ENCODE measurements at places on chromosomes 13 and 19.

- no peak for DNase-seq
These were observed 37.5 kb upstream of the POU2F2 start for GRCh38 chr19:42169486-42170413.

- no peak for DNase-seq
These were observed 23.4 kb downstream of the TMEM255B start for GRCh38 chr13:113782472-113782871.

DNA sequence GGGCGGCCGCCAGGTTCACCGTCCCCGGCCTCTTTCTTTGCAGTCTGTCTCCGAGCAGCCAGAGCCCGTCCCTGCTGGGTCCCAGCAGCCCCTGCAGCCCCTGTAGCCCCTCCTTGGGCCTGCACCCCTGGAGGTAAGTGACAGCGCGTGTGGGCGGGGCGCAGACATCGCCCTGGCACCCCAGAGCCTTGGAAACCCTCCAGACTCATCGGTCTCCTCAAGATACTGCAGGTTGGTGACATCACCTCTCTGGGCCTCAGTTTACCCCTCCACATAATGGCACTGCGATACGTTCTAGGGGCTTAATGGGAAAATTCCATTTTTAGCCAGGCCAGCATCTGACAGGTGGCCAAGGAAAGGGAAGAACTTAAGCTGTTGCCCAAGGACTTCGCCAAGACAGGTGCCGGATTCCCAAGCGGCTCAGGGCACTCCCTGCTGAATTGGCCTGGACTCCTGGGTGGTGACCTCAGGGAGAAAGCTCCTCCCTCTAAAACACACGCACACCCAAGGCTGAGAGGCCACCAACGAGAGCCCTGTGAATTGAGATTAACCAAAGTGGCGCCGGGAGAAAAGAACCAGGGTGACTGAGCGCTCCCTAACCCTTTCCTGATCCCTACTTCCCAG, 13.1 kb downstream of the MAST3 start:
- DNase-seq: no peak

- no peak for DNase-seq
These were observed 1541.2 kb downstream of the SLITRK1 start for GRCh38 chr13:82341116-82341515.

DNA sequence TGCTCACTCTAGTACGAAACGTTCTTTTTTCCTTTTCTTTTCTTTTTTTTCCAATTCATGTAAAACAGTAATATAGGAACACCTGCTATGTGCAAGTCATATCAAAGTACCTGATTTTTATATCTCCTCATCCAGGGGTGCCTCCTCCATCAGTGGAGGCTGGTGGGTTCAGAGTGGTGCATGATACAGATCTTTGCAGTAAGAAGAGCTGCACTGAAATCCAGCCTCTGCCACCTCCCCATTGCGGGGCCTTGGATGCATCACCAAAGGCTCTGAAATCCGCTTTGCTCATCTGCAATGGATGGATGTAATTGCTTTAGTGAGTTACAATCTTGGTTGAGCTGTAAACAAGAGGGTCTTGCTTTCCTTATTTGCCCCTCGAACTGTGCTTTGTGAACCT, 38.3 kb downstream of the GPR12 start:
- DNase-seq: no peak

GRCh38 chr13:21316376-21316775, 139.9 kb downstream of the MRPL57 start:
- no peak for DNase-seq

DNA sequence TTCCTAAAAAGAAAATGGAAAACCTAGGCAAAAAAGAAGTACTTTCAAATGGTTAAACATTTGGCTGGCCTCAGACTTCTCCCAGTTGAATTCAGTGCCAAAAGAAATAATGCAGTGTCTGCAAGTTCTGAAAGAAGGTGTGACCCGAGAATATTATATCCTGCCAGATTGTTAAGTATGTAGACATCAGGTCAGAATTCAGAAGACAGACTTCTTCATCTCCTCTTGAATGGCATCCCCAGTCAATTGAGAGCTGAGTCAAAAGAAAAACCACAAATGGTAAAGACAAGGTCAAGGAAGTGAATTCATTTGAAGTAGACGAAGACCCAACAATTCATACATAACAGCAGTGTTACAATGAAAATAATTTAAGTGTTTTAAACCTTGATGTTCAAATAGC, 194.5 kb downstream of the NBEA start:
- no peak for DNase-seq

- DNase-seq: no peak
These were observed 8.7 kb downstream of the PIK3R2 start for GRCh38 chr19:18161636-18162002.

GRCh38 chr13:46004491-46004890, 48.1 kb downstream of the ZC3H13 start:
- DNase-seq: no peak

Data from stimulated activated CD4-positive, alpha-beta T cell treated with anti-CD3 and anti-CD28 coated beads, Interleukin-4, amount 100 ng/mL, for 48 hours (primary cell).